ENCODE measurements at places on chromosomes 16 and 17.

DNA sequence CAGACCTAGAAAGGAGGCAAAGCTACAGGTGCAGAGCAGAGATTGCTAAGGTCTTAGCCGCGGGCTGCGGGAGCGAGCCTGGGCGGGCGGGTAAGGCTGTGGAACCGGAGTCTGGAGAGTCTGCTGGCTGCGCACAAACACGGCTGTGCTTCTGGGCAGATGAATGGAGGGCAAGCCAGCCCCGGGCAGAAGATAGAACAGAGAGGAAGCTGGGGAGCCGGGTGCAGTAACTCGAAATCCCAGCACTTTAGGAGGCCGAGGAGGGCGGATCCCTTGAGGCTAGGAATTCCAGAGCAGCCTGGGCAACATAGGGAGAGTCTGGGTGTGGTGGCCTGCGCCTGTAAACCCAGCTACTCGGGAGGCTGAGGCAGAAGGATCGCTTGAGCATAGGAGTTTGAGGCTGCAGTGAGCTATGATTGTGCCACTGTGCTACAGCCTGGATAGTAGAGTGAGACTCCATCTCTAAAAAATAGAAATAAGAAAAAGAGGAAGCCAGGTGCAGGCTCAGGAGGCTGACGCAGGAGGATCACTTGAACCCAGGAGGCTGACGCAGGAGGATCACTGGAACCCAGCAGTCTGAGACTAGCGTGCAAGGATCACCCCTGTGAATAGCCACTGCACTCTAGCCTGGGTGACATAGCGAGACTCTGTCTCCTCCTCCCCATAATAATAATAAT is 56.3 kb downstream of the PITPNC1 start:
- DNase-seq, result no peak

DNA sequence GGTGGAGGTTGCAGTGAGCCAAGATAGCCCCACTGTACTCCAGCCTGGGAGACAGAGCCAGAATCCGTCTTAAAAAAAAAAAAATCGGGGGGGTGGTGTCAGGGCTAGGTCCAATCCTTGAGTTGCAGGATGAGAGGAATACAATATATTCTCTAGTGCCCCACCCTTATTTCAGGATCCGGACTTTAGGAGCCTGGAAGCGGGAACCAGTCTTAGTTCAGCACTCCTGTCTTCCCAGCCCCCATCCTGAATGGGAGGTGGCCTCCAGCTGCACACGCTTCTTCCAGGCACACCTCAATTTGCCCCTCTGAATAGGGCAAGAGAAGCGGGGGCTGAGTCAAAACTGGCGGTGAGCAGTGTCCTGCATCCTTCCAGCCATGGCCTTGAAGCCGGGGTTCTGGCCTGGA is 1.6 kb downstream of the FHOD1 start:
- DNase-seq, result no peak

DNA sequence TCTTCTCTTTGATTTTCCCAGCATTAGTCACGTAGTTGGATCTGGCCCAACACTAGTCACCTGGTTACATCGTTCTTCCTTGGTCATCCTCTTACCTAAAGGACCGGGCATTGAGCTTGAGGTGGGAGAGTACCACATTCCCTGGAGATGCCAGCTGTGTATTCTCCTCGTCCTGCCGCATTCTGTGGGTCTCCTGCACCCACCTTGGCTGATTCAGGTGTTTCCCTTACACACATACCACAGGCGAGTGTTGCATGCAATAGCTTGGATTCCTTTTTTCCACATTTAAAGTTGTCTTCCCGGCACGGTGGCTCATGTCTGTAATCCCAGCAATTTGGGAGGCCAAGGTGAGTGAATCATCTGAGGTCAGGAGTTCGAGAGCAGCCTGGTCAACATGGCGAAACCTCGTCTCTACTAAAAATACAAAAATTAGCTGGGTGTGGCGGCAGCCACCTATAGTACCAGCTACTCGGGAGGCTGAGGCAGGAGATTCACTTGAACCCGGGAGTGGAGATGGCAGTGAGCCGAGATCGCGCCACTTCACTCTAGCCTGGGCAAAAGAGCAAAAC is 21.6 kb upstream of the CLEC18C start:
- no peak for DNase-seq

DNA sequence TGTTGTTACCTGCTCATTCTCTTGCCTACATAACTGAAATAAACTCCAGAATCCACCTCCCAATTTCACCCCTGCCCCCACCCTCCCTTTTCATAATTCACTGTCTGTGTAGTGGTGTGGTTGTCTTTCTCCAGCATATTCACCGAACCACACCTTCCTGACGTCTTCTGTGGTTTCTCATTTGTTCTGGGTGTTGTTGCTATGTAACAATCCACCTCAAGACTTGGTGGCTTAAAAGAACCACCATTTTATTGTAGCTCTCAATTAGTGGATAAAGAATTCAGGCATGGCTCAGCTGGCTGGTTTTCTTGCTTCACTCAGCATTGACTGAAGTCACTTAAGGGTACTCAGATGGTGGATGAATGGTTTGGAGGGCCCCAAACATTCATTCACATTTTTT is 229.8 kb downstream of the MAF start:
- no peak for DNase-seq

- no peak for DNase-seq
These were observed 47.9 kb downstream of the NOG start for GRCh38 chr17:56641373-56641772.

GRCh38 chr16:60929-61878 is 7.6 kb downstream of the SNRNP25 start:
- no peak for DNase-seq

DNA sequence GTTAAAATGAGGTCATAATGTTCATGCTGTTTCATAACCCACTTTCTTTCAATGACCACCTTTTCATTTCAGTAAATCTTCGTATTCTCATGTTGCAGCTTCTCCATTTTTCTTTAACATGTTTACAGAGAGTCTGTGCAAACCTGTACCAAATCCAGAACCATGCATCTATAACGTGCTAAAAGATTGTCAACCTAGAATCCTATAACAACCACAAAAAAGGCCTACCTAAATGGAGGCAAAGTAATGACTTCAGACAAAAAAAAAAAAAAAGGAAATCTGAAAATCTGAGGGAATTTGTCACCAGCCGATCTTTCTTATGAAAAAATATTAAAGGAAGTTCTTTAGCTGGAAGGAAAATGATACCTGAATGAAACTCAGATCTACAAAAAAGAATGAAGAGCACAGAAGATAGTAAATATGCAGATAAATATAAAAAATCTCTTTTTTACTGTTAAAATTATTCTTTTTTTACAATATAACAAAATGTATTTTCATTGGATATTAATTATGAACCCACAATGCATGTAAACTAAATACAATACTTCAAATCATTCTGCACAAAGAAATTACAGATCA is 1.4 kb upstream of the SLFN11 start:
- DNase-seq, result no peak

GRCh38 chr17:63274146-63274545 is 172.0 kb downstream of the CYB561 start:
- no peak for DNase-seq

DNA sequence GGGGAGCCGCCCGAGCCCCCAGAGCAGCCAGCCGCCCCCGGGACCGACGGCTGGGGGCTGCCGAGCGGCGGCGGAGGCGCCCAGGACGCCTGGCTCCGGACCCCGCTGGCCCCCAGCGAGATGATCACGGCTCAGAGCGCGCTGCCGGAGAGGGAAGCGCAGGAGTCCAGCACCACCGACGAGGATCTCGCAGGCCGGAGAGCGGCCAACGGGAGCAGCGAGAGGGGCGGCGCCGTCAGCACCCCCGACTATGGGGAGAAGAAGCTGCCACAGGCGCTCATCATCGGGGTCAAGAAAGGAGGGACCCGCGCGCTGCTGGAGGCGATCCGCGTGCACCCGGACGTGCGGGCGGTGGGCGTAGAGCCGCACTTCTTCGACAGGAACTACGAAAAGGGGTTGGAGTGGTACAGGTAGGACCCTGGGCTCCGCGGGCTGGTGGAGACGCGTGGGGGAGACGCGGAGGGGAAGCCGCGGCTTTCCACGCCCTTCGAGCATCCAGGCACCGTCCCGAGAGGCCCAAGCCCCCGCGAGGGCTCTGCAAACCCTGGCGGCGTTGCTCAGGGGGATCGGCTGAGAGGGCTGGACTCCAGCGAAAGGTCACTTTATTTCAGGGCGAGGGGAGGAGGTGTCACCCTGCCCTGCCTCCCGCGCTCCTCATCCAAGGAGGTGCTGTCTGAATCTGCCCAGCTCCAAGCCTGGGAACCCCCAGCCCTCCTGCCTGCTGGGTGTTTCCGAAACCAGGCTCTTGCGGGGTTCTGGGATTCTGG is 1.2 kb downstream of the HS3ST4 start:
- DNase-seq, result no peak

DNA sequence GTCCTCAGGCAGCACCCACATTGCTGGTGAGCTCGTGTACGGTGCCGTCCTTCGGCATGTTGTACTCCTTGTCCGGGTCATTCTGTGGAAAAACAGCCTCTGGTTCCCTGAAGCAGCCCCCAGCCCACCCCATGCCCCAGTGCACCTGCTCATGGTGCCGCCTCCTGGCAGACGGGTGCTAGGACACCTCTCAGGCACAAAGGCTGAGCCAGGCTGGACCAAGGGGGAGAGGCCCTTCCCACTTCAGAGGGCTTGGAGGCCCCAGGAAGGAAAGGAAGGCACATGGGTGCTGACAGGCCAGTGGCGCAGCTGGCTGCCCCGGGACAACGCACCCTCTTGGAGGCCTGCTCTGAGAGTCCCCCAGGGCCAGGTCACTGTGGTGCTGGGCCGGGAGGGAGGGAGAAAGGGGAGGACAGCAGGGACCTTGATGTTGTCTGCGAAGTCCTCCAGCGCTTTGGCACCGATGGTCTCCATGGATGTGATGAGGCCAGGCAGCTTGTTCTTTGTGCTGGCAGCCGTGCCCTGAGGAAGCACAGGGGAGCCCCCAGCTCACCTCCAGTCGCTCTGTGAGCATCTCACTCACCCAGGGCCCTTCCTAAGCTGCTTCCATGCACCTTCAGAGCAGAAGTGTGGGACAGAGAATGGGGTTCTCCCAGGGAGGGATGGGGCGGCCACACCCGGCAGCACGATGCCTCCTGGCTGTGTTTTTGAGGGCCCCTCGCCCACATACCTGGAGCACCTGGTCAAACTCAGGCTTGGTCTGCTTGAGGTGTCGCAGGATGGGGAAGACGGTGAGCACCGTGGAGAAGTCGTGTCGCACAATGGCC is 9.3 kb downstream of the ZACN start:
- no peak for DNase-seq

- no peak for DNase-seq
These were observed 11.5 kb downstream of the FLII start for GRCh38 chr17:18246880-18247612.

DNA sequence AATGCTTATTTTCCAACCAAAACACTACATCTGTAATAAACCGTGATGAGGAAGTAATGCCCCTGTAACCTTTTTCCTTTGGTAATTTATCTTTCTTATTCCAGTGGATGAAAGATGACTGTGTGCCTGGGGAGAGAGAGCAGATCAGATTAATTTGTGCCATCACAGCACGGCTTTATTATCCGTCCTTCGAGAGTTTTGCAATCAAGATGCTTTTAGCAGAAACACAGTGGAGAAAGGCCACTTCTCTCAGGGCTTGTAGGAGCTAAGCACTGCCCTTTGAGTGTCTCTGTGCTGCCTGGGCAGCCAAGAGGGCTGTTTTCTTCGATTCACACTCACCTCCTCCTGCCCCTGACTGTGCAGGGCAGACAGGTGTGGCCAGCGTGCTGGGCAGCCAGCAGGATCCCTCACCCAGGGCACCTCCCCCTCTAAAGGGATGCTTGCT is 190.2 kb downstream of the PRKCA start:
- no peak for DNase-seq

DNA sequence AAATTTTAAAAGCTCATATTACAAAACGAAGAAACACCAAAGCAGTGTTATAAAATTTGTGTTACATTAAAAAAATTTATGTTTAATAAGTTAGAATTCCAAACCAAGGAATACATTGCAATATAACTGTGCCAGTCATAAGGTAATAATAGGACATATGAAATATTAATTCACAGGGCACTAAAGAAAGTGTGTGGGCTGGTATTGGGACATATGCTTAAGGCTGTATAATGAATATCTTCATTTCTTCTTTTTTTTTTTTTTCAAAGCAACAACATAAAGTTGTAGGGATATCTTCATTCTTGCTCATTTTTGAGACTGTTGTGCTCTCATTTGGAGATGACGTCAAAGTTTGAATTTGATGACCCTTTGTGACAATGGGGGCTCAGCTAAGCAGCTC is 17.5 kb upstream of the FBXO47 start:
- DNase-seq, result no peak

GRCh38 chr17:8016632-8017424 is 14.4 kb downstream of the GUCY2D start:
- peak; percentile 39 for DNase-seq

GRCh38 chr16:71855937-71856662 is 10.3 kb downstream of the ATXN1L start:
- DNase-seq, result no peak

GRCh38 chr17:6514371-6514770 is 42.0 kb downstream of the PITPNM3 start:
- no peak for DNase-seq

DNA sequence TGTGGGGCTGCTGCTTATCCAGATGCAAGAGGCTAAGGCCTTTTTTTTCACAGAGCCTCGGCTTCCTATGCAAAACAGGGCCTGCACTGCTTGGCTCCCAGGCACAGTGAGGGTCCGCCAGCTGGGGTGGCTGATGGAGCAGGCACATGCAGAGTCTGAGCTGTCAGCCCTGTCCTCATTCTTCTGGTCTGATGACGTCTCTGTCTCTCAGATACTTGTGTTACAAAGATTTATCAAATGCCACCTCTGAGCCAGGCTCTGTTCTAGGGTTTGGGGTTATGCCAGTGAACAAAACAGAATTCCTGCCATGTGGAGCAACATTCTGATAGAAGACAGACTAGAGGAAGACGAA is 4.8 kb downstream of the RNF40 start:
- no peak for DNase-seq

- no peak for DNase-seq
These were observed 40.6 kb downstream of the PRKCB start for GRCh38 chr16:23876256-23876896.

DNA sequence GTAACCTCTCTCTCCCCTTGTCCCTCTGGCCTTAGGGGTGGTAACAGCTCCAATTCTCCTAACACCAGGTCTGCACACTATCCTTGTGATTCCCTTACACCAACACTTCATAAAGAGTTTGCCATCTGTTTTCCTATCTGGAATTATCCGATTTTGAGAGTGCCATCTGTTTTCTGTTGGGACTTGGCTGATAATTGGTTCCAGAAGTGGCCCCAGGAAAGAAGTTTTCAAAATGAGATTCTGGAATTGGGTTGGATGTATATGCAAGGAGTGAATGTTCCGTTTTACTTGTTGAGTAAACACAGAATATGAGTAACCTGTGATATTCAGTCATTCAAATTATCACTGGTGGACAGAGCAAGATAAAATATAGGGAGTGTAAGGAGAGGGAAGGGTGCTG is 134.1 kb upstream of the HS3ST3A1 start:
- no peak for DNase-seq

- DNase-seq, result no peak
These were observed 57.5 kb downstream of the BEAN1 start for GRCh38 chr16:66484453-66485213.

DNA sequence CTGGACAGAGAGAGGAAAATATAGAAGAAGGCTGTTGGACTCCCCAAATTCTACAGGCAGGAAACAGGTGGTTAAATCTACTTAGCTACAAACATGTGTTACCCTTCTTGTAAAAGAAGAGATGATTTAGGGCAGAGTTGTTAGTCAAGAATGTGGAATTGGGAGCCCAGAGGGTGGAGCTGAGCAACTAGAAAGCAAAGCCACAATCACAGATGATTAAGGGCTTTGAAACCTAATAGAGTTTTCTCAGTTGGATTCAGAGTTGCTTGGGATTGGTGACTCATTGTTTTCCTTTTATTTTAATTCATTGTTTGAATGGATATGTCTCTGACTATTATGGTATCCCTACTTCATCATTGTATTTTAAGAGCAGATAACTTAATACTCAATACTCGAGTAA is 6.2 kb downstream of the ACSM5 start:
- DNase-seq, result no peak
